ENCODE measurements at places on chromosomes 16 and 17.

DNA sequence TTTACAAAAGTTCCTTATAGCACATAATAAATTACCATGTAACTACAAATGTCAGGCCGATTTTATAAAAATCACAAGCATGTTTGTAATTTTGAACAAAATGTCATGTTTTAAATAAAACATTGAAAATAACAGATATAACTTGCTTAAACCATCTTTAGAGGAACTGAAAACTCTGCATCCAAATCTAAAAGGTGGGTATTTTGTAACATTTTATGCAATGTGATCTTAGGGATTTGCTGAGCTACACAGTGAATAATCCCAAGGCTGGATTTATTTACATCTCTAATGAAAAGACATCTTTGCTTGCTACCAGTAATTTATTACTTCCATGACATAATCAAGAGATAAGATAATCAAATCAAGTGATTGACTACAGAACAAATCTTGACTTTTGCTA lies 47.5 kb downstream of the N4BP1 start:
- DNase-seq: no peak

- DNase-seq: no peak
These were observed 37.0 kb upstream of the PEMT start for GRCh38 chr17:17628388-17629008.

DNA sequence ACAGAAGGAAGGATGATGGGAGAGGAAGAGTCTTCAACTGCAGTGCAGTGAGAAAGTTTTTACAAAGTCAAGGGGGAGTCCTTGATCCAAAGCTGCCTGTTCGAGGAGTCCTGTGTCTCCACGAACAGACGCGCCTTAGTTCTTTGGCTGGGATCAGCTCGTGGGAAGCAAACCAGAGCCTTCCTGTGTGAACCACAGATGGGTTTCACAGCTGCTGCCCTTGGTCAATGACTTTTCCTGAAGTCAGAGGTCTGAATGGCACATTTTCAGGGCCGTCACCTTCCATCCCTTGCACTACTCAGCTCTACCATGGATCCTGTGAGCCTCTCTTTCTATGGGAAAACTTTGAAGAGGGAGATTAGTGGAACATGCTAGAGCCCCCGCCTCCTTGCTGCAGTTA lies 4.2 kb upstream of the SBK1 start:
- no peak for DNase-seq

DNA sequence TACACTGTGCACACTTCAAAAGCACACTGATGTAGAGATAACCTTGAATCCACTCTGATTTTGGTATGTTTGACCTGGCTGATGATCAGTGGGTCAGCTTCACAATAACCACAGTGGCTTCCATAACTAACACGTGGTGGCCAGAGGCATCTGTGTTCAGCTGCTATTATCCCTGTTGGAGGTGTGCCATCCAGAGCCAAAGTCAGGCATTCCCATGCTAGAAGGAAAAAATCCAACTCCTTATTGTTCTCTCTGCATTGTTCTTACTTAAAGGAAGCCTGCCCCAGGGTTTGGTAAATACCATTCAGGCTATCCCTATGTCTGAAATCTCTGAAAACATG lies 127.3 kb upstream of the MON1B start:
- no peak for DNase-seq

- peak; percentile 32 for DNase-seq
These were observed 7.2 kb upstream of the MTSS2 start for GRCh38 chr16:70692873-70693671.

DNA sequence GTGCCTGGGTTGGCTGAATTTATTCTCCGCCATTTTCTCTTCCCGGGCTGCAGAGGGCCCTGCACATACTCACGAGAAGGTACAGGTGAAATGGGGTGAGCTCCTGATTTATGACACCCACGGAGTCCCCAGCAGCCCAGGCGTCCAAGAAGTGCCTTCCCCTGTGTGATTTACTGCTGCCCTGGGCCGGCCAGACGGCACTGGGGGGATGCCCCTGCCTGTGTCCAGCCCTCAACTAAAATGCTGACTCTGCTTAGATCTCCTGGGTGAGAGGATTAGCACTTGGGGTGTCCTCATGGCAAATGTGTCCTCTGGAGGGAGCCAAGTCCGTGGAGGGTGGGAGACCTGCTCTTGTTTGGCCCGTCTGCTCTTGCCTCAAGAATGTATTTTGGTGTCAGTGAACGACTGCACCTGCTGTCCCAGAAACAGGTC lies 132.4 kb downstream of the MAF start:
- DNase-seq: no peak

DNA sequence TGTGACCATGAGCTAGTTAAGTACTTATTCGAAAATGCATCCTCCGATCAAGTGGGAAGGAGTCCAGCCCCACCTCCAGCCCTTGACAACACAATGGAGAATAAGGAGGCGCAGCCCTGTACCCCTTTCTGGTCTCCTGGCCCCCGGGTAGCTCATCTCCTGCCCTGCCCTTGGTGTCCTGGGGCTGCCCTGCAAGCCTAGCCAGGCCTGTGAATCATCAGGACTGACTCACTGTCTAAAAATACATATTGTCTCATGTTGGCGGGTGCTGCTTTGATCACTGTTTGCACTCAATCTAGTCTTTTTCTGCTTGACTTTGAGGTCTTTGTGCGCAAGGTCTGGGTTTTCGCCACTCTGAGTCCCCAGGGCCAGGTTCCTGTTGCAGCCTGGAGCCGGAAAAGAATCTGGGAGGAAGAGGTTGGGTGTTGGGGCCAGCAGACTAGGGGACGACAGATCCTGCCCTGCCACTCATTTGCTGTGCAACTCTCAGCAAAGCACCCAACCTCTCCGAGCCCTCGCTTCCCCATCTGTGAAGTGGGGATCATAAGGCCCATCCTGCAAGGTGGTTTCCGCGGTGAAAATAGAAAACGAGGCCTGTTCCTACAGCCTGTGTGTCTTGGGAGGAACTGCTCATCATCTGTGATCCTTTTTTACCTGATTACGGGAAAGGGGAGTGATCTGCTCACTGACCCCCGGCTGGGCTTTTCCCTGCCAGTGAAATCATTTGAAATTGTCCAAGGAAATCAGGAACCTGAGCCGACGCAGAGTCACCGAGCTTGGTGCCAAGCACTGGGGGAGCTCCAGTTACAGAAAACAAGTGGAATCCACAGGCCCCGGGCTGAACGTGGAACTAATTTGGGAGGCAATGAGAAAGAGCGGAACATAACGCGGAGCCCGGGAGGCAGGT lies 230.4 kb downstream of the PARN start:
- DNase-seq: no peak

GRCh38 chr17:78677303-78678221 lies 100.4 kb upstream of the DNAH17 start:
- no peak for DNase-seq

DNA sequence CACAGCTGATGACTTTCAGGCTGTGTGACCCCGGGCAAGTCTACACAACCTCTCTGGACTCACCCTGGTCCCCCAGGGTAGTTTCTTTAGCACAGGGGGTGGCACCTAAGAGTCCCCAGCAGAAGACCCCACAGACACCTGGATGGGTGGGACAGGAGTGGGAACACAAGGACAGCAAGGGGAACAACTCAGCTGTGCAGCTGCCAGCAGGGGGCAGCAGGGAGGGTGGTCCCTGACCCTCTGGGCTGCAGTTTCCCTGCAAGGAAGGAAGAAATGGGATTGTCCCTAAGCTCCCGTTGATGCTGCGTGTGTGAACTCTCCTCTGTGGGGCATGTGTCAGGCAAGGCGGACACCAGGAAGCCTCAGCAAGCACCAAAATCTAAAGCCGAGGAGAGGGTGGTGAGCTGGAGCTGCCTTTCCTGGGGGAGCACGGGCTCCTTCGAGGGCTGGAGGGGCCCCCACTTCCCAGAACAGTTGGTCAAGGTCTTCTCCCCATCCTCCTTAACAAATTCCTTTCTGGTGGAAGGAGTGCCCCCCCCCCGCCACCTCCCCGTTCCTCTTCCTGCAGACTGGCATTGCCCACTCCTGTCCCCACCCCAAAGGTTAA lies 24.1 kb upstream of the CDH5 start:
- no peak for DNase-seq

DNA sequence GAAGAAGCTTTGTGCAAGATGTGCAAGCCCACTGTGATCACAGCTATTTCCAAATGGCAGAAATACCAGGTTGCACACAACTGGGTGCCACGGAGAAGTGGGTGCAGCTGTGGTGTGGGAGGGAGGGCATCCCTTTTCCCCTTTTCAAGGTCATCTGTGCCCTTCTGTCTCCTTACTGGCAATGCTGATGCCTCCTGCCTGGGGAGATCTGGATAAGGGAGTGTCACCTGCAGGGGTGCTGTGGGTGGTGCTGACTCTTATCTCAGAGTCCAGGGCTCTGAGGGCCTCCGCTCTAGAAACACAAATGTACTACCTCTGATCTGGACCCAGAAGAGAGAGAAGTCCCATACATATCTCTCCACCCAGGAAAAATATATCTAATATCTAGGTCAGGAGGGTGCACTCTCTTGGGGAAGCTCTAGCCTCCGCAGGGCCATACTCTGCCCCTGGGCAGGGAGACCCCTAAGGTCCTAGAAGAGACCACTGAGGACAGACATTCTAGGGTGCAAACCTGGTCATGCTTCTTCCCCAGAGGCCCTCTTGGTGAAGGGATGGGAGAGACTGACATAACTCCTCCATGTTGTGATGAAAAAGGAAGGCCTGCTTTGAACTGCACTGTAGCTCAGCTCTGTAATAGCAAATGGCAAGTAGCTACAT lies 18.5 kb downstream of the NPRL3 start:
- no peak for DNase-seq

GRCh38 chr17:13597723-13598347 lies 3.9 kb downstream of the HS3ST3A1 start:
- no peak for DNase-seq

DNA sequence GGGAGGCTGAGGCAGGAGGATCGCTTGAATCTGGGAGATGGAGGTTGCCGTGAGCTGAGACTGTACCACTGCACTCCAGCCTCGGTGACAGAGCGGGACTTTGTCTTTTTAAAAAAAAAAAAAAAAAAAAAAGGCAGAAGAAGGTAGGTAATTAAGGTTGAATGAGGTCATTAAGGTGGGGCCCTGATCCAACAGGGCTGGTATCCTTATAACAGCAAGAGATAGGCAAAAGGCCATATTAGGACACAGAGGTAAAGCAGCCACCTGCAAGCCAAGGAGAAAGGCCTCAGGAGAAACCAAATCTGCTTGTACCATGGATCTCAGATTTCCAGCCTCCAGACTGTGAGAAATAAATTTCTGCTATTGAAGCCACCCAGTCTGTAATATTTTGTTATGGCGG lies 60.3 kb downstream of the SPAG9 start:
- no peak for DNase-seq

DNA sequence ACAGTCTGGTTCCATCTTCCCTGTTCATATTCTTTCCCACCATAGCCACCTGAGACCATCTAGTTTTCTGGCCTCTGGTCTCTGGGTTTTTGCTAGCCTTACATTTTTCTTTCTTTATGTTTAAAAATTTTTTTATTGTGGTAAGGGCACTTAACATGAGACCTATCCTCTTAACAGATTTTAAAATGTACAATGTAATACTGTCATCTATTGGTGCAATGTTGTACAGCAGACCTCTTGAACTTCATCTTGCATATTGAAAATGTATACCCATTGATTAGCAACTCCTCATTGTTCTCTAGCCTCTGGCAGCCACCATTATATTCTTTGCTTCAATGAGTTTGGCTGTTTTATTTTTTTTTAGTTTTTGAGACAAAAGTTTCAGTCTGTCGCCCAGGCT lies 39.2 kb downstream of the ITGAM start:
- DNase-seq: no peak

GRCh38 chr16:12089492-12090150 lies 113.1 kb downstream of the SNX29 start:
- no peak for DNase-seq

GRCh38 chr17:41620583-41621434 lies 3.6 kb downstream of the KRT17 start:
- DNase-seq: no peak

GRCh38 chr17:65446043-65446442 lies 115.4 kb downstream of the AXIN2 start:
- no peak for DNase-seq

GRCh38 chr16:58393138-58393504 lies 850 bp downstream of the GINS3 start:
- no peak for DNase-seq

GRCh38 chr17:59416184-59416583 lies 84.7 kb downstream of the YPEL2 start:
- no peak for DNase-seq

- no peak for DNase-seq
These were observed 6.0 kb downstream of the SOCS7 start for GRCh38 chr17:38357486-38358123.

DNA sequence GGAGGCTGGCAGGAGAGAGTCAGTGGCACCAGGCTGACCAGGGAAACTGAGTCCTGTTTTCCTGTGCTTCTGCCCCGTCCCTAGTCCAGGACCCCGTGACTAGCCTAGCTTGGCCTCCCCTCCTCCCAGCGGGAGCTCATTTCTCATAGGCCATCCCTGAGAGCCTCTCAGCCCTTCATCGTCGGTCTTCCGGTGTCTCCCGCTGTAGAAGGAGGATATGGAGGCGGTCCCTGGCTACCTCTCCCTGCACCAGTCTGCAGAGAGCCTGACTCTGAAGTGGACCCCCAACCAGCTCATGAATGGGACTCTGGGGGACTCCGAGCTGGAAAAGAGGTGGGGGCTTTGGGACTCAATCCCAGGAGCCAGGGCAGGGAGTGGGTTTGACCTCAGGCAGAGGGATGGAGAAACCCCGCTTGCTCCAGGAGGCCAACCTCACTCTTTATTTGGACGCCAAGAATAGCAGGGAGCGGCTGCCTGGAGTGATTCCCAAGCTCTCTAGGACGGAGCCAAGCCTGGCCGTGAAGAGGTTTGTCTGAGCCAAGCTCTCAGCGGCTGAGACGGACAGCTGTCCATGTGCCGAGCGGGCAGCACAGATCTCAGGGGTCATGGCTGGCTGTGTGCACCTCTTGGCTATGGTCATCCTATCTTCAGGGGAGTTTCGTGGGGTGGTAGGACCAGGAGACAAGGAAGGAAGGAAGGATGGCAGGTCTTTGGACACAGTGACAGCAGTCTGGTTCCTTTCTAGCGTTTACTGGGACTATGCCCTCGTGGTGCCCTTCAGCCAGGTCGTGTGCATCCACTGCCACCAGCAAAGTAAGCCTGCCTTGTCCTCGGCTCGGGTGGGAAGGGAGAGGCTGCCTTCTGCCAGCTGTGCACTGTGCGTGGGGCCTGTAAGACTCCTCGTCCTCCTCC lies 26.8 kb downstream of the SGSM2 start:
- DNase-seq: no peak

- no peak for DNase-seq
These were observed 7.0 kb upstream of the SLFN5 start for GRCh38 chr17:35235917-35236316.

DNA sequence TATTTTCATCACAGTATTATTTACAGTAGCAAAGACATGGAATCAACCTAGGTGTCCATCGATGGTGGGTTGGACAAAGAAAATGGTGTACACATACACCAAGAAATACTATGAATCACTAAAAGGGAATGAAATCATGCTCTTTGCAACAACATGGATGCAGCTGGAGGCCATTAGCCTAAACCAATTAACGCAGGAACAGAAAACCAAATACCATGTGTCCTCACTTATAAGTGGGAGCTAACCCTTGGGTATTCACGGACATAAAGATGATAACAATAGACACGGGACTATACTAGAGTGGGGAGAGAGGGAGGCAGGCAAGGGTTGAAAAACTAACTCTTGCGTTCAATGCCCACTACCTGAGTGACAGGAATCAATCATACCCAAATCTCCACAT lies 41.0 kb downstream of the MRPS23 start:
- no peak for DNase-seq

- DNase-seq: no peak
These were observed 77.4 kb upstream of the SMIM36 start for GRCh38 chr17:55588446-55589242.

All from NCI-H2107 (cell line).